Transverse colon (tissue), 4 donors: ENCODE measurements at places on chromosomes 7 and 10. TPM values are rescaled to one million over a fixed set of nuclear protein-coding genes. Genes with fewer than 3 reads are reported as not detected.

Gene STK32C
- total RNA-seq = not detected

Gene MEOX2
- total RNA-seq = 1.6 TPM

Gene NPY4R
- 1.1 TPM for total RNA-seq

GRCh38 chr7:134018306-134018705 lies 108.8 kb upstream of the LRGUK start:
- no peak for DNase-seq

GRCh38 chr7:98779800-98780587 lies 89.8 kb downstream of the TMEM130 start:
- DNase-seq = no peak

GRCh38 chr10:34403512-34403911 lies 411.6 kb downstream of the PARD3 start:
- no peak for DNase-seq

- no peak for DNase-seq
These were observed 26.8 kb upstream of the CDK14 start for GRCh38 chr7:90569368-90569767.
